ENCODE measurements at places on chromosomes 1 and 21.
A peak's percentile ranks its signal among the peaks of the same experiment; 100 is the strongest.

DNA sequence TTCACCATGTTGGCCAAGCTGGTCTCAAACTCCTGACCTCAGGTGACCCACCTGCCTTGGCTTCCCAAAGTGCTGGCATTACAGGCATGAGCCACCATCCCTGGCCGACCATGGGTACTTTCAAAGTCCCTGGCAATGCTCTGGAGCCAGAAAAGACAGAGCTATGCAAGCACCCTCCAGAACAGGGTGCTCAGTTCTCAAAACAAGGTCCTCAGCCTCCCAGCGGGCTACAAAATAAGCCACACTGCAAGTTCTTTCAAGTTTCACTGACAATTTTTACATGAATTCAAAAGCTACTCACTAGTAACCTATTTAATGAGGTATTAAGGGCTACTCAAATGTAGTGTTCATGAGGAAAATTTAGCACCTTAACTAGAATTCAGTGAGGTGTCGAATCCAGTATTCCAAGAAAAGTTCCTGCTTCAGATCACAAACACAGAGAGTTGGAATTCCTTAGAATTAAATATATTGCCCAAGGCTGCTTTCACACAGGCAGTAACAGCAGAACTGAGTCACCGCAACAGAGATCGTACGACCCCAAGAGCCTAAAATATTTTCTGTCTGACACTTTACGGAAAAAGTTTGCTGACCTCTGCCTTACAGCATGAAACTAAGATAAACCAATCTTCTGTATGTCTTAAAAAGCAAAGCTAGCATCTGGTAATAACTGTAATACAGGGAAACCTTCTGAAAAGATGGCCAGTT, 60.7 kb downstream of the HSF2BP start:
- no peak for DNase-seq

DNA sequence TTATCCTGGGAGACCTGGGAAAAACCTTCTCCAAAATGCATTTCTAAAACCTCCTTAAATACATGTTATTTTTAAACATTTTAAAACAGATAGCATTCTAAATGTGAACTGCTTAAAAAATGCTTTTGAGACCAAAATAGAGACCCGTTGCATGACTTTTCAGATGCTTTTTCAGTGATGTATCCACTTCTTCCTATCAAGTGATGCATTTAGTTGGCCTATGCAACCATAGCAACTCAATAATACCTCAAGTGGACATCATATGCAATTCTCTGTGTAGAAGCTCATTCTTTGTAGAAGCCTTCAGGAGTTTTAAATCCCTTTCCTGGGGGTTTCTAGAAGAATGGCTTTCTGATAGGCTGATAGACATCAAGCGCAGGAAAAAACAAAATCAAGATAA, 94.5 kb upstream of the RAVER2 start:
- no peak for DNase-seq

DNA sequence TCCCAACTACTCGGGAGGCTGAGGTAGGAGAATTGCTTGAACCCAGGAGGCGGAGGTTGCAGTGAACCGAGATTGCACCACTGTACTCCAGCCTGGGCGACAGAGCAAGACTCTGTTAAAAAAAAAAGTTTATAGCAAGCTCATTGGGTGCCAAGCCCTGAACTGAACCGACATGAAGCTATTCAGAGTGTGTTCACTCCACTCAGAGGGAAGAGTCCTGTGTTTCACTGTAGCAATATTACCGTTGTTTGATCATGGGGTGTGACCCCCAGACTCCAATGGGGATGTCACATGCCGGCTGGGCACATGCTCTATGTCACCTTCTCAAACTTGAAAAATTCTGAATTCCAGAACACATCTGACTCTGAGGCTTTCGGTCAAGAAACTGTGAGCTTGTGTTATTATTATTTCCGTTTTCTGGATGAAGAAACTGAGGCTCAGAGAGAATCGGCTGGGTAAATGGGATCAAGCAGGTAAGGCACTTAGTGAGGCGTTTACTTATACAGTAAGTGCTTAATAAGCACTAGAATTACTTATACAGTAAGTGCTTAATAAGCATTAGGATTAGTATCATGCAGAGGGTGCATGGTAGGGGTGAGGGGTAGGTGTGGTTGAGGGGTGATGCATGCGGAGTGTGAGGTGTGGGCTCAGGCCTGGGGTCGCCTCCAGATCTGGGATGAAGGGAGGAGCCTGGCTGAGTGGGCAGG, 36.2 kb downstream of the HSPG2 start:
- no peak for DNase-seq

DNA sequence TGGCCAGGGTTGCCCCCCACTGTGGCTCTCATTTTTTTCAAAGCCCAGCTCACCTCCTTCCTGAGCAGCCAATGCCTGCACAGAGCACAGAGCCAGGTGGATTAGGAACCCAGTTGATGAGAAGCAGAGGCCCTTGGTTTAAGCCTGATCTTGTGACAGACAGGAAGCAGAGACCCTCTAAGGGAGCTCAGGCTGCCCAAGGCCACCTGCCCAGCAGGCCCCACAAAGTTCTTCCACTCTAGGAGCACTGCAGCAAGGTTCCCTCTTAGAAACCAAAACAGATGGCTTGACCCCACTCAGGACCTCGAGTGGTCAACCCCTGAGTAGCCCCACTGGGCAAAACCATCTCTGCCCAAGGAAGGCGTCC, 25.5 kb upstream of the PRSS38 start:
- DNase-seq = no peak

DNA sequence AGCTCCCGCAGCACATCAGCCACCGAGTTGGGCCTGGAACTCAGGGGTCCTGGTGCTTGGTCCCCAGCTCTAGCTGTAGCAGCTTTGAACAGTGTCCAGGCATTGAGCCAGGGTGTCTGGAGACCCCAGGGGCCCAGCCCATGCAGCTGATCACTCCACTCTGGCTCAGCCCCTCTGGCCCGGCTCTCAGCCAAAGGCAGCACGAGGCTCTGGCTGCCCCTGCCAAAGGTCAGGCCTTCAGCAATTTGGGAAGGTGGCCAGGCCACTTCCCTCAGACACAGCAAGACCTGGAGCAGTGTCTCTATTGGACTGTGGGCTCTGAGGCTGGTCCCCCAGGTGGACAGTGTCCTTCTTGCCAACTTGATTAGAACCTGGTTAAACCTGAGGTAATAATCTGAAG, 34.4 kb upstream of the RNF19B start:
- DNase-seq = no peak

DNA sequence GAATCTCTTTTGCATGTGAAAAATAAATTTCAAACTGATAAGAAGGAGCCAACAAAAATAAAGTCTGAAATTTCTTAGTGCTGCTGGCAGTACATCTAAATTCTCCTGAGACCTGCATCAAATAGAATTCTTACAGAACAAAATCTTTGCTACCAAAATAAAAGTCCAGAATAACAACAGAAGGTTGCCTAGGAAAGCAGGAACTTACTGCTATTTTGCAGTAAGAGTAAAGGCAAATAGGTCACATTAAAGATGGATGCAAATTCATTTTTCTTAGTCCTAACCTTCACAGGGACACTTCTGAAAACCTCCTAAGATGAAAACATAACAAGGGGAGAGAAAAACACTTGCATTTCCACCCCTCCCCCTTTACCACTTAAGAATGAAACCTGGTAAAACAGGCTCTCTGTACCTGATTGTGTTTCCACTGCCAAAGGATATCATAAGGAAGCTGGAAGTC, 59.0 kb downstream of the RUSC1 start:
- no peak for DNase-seq

DNA sequence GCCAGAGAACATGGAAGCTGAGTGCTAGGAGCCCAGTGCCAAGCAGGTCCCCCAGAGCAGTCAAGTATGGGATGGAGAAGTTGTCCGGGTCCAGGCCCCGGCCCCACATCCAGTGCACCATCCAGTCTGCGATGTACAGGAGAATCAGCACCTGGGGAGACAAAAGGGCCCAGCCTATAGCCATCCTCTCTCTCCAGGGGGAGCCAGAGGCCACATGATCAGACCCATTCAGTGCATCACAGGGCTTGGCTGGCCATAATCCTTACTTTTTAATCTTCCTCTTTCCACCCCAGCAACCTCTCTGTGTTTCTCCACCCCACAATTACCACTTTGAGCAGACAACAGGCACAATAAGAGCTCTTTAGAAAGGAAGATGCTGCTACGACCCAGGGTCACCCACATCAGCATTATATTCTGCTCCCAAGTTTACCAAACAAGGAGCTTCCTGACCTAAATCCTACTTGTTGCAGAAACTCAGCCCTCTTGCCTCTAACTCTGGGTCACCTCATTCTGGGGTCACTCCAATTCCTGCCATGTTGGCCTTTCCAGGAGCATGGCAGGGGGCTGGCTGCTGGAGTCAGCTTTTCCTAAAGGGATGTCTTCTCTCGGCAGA, 16.4 kb upstream of the RAB29 start:
- DNase-seq = peak; percentile 39

GRCh38 chr1:178649582-178650350, 75.3 kb upstream of the RALGPS2 start:
- DNase-seq = no peak

DNA sequence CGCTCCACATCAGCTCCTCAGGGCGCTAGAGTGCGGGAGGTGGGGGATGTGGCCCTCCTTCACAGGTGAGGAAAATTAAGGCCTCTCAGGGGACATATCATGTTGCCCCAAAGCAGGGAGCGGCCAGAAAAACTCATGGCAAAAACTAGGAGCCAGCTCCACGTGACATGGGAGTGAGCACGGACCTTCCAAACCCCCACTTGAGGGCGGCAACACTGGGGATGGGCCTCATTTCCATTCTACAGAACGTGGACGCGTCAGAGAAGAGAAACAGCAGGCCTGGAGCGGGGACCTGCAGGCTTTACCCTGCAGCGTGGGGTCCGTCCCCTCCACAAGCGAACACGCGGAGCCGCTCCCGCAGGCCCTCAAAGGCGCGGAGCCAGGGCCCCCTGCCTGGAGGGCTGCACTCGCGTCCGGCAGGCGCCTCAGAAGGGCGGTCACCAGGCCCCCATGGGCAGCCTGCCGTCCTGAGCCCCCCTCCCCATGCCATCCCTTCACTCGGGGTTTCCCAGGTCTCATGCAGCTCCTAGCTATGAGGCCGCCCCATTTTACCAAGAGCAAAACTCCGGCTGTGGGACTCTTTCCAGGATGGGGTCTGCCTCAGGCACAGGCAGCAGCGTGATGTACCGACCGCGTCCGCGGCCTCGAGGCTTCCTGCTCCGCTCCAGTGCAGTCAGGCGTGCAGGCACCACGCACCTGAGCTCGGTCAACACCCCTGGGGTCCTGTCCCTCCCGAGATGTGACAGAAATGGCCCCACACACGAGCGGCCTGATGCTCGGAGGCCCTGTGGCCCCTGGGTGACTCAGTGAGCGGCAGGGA, 5.5 kb downstream of the CFAP410 start:
- DNase-seq = no peak
